ENCODE measurements at places on chromosomes 13 and 19.

DNA sequence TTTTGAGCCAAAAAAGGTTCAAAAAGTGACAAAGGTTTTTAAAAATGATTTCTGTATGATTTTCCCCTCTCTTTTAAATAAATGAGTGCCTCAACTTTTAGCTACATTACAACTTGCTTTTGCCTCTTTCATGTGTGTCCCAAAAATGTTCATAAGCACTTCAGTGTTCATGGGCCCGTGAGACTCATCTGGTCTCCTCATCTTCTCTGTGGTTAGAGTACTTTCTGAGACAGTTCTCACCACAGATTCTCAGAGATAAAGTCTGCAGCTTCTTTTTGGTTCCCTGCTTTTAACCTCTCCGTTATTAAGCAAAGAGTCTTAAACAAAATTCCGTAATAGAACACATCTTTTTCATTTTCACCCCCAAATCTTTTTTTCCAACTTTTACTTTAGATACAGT lies 156.9 kb downstream of the DLEU7 start:
- no peak for DNase-seq

DNA sequence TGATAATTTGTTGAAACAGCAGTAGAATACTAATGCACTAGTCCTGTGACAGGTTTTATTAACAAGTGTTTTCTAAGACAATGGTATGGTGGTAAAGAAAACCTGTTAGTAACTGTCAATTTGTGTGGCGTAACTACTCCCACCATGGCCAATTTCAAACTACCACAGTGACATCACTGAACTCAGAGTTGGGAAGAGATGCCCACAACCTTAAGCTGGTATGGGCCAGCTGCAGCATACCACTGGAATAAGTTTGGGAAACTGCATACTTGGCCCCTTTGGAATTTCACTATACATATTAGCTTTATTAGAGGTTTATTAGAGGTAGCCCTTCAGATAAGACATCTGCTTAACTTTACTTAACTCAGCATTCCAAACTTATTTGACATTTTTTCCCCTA lies 419.4 kb downstream of the NDFIP2 start:
- no peak for DNase-seq

GRCh38 chr19:45848922-45849321 lies 14.0 kb downstream of the SYMPK start:
- no peak for DNase-seq

- DNase-seq, result peak; percentile 89
These were observed at the start of gene ZNF229 for GRCh38 chr19:44447916-44448674. Gene ZNF229 (minus strand): TSS chr19:44448472. CDS start chr19:44442847, 5,625 bp downstream.

DNA sequence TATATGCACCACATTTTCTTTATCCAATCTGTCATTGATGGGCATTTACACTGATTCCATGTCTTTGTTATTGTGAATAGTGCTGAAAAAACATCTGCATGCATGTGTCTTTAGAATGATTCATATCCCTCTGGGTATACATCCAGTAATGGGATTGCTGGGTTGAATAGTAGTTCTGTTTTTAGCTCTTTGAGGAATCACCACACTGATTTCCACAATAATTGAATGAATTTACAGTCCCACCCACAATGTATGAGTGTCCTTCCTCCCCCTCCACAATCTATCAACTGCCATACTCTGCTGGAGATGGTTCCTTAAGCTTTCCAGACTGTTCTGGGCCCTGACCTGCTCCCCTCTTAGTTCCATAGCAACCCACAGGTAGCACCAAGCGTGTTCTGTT lies 667.0 kb downstream of the LIG4 start:
- DNase-seq, result peak; percentile 50

Data from kidney capillary endothelial cell (primary cell).